Activated T-helper 1 cell treated with anti-CD3 and anti-CD28 coated beads, Interleukin-2, amount 50 U/mL, for 16 hours (primary cell): ENCODE measurements at places on chromosomes 2 and 18.

DNA sequence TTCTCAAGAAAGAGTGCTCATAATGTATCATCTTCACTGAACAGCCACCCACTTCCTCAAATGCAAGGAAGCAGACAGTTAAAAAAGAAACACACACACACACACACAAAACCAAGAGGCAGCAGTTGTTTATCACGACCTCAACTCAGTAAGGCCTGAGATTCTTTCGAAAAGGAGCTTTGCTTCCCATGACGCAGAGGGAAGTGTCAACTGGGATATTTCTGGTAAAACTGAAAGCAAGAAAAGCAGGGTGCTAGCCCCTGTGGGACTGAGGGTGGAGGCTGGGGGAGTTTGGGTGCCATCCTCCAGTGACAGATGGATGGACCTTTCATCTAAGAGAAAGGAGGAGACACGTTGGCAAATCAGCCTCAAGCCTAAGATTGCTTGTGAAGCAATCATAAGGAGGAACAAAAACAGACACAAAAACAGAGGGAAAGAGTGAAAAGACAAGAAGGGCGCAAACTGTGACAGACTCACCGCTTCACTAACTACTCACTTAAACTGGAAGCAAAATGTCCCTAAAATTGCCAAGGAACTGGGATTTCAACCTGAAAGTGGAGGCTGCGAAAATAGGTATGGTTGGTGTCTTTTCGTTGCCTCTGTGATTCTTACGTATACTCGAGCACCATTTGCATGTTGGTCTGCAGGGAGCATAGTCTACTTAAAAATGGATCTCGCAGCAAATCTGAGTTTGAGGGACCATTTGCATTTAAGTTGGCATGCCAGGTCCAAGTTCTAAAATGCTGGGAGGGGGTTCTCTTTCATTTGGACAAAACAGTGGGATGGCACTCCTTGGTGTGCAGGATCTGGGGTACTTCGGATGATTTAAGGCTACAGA, at the start of gene ARHGAP25:
TSS of gene ARHGAP25 (plus strand) at position 124 of the 838 bp plus-strand sequence. CDS start at position 513, 389 bp downstream.
- DNase-seq, result no peak

DNA sequence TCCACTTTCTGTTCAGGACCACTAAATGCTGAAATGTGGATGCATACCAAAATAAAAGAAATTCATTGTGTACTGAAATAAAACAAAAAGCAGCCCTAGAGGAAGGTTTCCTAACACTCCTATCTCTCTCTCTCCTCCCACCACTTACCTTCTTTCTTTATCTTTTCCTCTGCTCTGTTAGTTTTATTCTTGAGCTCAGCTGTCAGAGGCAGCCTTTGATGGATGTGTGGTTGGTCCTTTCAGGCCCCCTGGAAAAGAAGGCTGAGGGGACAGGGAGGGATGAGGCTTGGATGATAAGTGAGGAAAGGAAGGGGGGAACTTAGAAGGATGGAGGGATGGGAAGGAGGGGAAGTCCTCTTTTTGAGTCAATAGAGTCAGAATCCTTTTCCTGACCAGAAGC, 47.6 kb downstream of the DHRS9 start:
- DNase-seq, result no peak

DNA sequence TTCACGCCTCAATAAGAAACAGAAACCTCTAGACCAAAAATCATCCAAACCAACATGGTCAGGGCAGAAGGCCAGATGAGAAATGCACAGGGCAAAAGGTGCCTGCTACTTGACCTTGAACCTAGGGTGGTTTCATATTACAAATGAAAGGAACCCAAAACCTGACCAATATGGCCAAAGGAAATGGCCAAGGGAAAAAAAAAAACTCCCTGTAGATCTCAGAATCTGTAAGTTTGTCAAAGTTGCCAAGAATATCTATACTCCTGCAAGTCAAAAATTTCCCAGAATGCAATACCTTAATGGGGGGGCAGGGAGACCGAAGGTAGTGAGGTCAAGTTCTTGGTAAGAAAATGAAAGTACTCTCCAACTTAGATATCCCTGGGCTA, 47.2 kb downstream of the HIBCH start:
- no peak for DNase-seq

DNA sequence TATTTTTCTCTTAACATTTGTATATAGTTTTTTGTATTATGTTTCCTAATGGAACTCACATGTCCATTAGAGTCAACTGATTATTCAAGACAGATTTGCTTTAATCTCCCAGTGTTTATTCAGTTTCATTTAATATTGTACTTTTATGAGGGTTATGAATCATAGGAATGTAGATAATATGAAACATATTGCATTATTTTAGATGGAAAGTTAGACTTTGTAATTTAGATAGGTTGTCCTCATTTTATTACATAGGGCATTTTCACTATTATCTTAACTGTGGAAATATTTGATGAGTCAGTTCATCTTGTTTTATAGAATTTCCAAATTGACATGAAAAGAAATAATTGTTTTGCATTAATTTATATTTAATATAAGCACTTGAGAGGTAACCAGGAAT, 240.8 kb downstream of the PLCL1 start:
- DNase-seq, result no peak

DNA sequence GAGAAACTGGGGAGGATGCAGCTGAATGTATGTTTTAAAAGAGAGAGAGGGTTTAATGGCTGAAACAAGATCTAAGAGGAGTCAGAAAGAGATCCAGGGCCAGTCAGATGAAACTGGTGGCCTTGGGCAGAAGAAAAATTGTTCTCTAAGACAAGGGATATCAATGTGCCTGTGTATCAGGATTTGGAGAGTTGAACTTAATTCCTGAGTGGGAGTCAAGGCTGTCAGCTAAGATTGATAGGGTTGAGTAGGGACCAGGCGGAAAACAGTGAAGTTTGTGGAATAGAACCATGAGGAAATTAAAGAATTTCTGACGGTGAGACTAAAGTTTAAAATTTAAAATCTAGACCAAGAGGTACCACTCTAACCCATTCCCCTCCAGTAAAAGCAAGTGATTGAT, 199.2 kb downstream of the PARD3B start:
- no peak for DNase-seq
